ENCODE measurements at places on chromosomes 1 and 21.

DNA sequence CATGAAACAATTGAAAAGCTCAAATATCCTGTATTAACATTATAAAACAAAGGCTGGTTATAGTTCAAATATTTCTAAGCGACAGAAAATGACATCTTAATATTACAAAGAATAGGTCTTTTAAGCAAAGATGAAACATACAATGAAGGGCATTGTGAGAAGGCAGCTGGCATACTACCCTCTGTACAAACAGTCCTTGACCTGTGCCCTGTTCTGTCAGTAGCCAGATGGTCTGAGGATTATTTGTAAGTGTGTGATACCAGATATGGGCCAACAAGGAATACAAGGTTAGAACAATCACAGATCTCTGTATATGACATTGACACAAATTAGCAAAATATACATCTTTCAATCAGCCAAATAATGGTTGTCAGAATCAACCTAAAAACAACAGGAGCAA is 1350.4 kb downstream of the AMY1C start:
- DNase-seq: peak; percentile 39

DNA sequence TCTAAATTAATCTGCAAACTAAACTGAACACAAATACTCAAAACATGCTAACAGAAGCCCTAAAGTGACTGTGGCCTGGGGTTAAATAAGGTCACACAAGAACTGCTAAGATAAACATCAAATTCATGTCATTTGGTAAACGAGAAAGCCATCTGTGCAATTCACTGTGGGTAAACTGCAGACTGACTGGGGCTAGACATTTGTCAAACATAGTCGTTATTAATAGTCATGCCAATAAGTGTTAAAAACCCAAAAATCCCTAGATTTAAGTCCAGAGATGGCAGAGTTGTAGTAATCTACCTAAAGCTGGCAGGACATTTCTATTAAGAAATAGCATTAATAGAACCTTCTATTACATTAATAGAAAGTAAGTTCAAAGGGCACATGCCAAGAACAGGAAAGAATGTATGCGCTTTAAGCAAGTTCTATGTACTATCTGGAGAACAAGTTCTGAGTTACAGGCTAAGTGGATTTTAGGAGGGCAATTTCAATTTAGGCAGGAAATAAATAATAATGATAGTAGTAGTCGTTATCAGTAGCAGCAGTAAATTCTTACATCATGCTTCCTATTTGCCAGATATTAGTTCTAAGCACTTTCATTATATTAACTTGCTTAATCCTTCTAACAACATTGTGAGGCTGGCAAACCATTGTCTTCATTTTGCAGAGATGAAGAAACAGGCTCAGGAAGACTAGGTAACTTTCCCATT is 8.6 kb downstream of the EDEM3 start:
- no peak for DNase-seq

DNA sequence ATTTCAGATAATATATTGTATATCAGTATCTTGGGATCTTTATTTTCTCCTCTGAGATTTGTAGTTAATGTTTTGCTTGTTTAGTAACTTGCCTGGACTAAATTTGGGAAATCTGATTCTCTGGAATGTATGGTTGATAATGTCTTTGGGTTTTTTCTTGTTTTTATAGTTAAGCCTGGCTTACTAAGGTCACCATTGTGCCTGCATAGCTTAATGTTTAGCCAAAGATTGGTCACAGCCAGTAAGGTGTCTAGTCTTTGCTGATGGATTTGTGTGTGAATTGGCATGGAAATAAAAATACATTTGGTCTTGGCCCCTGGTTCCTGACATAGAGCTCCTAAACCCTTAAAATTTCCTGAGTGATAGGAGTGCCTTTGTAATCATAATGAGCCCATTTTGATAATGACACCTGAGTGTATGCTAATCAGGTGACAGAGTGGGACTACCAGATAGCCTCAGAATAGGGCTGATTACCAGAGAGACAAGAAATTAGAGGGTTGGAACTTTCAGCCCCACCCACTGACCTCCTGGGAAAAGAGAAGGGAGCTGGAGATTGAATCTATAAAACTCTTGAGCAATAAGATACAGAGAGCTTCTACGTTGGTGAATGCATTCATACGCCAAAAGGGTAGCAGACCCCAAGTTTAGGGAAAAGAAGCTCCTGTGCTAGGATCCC is 47.9 kb upstream of the NUF2 start:
- no peak for DNase-seq

- no peak for DNase-seq
Observed at GRCh38 chr1:167430134-167430848, 88.0 kb downstream of the CD247 start.

DNA sequence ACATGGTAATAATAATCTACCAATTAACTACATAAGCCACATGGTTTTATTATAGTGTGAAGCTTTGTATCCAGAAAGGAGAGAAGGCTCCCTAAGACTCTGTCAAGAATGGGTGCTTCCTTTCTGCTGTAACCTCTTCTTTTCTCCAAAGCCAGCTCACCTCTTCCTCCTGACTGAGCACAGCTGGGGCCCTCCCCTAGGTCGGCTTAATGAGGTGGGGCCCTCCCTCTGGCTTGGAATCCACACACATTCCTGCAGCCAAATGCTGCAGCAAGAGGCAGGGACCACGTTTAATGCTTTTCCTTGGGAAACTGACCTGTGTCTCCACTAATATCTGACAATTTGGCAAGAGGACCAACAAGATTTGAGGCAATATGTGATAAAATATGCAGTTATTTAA is 94.8 kb downstream of the DSCAM start:
- DNase-seq: no peak

GRCh38 chr21:37188825-37189224 is 78.3 kb downstream of the VPS26C start:
- DNase-seq: no peak

GRCh38 chr1:1135339-1136136 is 19.6 kb upstream of the C1orf159 start:
- DNase-seq: peak; percentile 31

DNA sequence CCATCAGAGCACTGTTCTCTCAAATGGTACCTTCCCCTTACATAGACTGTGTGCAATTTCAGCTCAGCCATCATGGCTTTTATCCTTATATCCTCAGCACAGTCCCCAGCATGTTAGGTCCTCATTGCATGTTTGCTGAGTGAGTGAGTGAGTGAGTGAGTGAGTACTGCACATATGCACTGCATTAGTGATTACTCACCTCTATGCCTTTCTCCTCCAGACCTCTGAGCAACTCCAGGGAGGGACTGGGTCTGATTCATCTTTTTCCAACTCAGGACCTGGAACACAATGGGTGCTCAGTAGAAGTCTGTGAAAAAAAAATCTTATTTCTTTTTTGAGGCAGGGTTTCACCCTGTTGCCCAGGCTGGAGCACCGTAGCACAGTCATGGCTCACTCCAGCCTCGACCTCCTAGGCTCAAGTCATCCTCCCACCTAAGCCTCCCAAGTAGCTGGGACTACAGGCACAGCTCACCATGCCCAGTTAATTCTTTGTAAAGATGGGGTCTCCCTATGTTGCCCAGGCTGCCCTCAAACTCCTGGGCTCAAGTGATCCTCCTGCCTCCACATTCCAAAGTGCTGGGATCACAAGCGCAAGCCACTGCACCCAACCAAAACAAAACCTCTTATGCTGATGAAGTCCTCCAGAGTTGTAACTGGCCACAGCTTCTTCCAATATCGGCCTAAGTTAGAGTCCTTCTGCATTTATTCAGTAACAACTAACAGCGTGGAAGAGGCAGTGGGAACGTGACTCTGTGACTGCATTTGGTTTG is 23.7 kb downstream of the RNU5D-1 start:
- no peak for DNase-seq

DNA sequence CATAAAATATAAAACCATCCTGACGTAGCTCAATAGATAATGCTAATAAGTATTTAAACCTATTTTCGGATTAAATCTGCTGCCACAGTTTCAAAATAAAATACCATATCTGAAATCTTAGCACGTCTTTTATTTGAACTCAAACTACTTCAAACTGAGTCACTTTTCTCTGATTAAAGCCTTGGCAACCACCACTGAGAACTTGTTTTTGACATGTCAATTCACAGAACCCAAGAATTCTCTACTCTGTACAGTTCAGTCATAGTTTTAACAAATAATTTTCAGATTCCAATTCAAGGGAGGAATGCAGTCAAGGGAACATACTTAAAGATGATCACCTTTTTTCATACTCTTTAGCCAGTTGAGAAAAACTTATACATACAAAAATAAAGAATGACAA is 643.2 kb downstream of the KCNT2 start:
- DNase-seq: no peak

DNA sequence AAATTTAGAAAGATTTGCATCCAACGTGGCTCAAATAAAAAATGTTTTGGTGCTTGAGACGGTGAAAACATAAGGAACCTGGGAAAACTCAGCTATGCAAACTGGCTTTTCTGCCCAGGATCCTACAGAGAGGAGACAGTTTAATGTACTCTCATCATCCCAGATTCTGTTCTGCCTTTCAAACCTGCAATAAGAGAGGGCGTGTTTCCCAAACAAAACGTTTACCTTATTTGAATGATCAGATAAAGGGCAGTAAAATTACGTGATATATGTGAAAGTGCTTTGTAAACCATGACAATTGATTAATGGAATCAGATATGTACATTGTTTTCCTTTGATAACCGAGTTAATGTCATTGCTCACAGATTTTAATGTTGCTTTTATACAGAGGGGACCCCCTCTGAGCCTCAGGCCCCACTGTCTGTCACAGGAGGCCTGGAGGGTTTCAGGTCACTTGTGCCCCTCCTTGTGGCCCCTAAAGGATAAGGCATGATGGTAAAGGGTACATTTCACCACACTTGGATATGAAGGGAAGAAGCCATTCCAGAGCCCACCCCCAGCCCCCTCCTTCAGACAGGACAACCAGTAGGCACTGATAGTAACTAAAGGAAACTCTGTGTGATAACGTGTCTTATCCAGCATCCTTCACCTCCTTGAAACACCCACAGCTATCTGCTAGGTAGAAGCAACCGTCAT is 157.6 kb downstream of the EDEM3 start:
- no peak for DNase-seq

DNA sequence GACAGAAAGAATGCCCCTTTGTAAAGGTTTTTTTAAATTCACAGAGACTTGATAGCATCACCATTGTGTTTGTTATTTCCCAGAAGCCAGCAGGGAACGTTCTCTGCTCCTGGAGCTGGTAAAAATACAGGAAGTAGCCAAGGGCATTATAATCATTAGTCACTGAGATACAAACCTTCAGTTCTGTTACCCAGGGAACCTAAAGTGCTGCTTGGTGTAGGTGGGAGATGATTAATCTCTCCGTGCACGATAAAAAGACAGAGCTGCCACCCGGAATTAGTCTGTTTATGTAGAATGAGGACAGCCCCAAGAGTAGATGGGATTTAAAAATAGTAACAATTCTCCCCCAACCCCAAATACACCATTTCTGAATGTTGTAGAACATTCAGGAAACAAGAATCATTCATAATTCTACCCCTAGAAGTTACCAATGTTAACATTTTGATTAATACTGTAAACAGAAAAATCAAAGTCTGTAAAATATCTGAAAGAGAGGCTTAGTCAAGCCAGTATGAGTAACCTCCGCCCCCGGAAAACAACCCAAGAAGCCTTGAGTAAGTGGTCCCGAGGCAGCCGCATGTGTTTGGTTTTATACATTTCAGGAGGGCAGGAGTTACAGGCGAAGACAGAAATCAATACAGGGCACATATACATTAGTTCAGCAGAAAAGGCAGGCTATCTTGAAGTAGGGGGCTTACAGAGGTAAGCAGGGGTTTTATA is 45.3 kb upstream of the CTBS start:
- peak; percentile 29 for DNase-seq

- DNase-seq: no peak
Observed at GRCh38 chr1:81714636-81715035, 86.1 kb upstream of the ADGRL2 start.

- DNase-seq: no peak
Observed at GRCh38 chr1:36304970-36305914, 926 bp upstream of the SH3D21 start.

GRCh38 chr1:9612871-9613624 is 24.3 kb downstream of the TMEM201 start:
- no peak for DNase-seq

DNA sequence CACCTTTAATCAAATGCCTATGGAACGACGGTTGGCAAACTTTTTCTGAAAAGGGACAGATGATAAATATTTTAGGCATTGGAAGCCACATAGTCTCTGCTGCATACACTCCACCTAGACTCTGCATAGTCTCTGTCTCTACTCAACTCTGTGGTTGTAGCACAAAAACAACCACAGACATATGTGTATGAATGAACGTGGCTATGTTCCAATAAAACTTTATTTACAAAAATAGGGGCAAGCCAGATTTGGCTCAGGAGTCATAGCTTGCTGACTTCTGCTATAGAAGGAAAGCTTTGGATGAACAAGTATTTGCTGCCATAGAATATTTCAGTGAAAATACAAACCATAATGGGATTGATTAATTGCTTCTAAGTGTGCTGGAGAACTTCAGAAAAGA is 37.5 kb upstream of the ADORA3 start:
- DNase-seq: no peak

DNA sequence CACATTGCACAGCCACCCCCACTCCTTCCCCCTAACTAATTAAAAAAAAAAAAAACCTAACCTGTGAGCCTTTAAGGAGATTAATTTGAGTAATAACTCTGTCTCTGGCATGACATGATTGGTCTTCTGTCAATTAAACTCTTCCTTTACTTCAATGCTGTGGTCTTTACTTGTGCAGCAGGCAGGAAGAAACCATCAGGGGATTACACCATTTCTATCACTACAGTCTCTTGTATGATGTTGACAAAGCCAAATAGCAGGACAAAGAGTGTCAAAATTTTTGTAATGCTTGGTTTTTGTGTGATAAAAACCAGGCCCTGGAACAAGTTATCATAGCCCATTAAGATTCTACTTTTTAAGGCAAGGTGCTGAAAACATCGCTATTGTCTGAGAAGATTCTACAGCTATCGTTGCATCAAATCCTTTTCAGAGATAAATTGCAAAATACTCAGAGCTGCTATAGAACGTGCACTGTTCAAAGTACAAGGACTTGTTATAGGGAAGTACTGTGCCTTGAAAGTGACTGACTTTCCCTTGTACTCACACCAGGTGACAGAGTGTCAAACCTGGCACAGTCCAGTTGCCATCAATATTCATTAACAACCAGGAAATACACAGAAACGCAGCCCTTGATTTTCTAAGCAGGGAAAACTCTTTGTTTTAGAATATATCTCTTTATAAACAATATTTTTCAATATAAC is 37.7 kb downstream of the LHX9 start:
- DNase-seq: no peak

- no peak for DNase-seq
Observed at GRCh38 chr1:227424953-227425352, 106.7 kb upstream of the CDC42BPA start.

- no peak for DNase-seq
Observed at GRCh38 chr1:184556665-184557064, 169.8 kb downstream of the C1orf21 start.

GRCh38 chr1:109433322-109433721 is 7.1 kb upstream of the PSMA5 start:
- no peak for DNase-seq

- no peak for DNase-seq
Observed at GRCh38 chr1:25131794-25132193, 100.5 kb downstream of the SYF2 start.

DNA sequence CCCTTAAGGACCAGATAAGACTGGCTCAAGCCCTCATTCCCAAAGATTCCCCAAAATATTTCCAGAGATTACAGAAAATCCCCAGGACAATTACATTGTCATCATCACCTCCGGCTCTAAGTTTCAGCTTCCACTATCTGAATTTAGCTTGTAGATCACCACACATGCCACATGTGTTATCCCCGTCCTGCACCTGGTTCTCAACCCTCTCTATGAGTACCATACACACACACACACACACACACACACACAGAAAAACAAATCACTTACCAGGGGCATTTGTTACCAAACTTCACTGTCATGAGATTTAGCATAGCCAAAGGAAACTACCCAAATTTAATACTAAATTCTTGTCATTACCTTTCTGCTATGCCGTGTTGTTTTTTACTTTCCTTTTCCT is 15.4 kb upstream of the TSPAN1 start:
- no peak for DNase-seq
